NCI-H1417 treated with DMSO at 0.1 percent for 48 hours (cell line): ENCODE measurements at places on chromosomes 7 and 10.

GRCh38 chr7:102063690-102064180 is 222.9 kb upstream of the SH2B2 start:
- DNase-seq: no peak

DNA sequence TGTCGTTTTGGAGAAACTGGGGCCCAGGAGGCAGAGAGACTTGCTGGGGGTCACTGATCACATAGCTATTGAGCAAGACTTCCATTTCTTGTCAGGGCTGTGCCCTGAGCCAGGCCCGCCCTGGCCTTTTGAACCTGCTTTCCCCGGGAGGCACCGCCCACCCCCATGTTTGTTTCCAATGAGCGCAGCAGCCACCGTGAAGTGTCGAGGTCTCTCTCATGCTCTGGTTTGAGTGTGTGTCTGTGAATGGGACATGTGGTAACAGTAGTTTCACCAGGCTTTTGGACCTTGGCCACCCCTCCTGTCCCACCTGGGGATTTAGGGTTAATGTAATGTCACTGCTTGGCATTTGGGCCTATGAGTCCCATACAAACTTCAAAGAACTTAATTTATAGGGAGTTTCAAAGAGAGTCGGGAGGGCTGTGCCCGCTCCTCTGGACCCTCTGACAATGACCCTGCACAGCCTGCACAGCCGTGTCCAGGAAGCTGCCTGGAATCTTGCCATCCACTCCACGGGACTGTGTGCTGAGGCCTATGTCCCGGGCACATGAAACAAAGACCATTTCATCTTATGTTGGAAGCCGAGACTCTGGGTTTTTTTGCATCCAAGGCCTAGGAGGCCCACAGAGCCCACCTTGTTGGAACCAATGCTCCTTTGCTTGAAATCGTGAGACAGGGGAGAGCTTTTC is 6.3 kb downstream of the PRF1 start:
- no peak for DNase-seq

- no peak for DNase-seq
These were observed 130.3 kb downstream of the ATE1 start for GRCh38 chr10:121797490-121797889.

DNA sequence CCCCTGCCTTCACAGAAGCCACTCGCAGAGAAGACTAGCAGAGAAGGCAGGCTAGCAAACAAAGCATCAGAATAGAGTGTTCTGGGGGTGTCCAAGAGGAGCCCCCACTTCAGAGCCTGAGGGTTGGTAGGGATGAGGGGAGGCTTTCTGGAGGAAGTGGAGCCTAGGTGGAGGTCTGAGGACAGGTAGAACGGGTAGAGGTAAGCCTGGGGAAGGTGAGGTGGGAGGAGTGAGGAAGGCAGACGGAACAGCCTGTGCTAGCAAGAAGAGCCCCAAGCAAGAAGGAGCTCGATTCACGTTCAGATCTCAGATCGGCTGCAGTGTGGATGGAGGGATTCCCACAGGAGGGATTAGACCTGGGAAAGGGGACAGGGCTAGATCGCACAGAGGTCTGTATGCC is 66.0 kb upstream of the DUSP5 start:
- no peak for DNase-seq

DNA sequence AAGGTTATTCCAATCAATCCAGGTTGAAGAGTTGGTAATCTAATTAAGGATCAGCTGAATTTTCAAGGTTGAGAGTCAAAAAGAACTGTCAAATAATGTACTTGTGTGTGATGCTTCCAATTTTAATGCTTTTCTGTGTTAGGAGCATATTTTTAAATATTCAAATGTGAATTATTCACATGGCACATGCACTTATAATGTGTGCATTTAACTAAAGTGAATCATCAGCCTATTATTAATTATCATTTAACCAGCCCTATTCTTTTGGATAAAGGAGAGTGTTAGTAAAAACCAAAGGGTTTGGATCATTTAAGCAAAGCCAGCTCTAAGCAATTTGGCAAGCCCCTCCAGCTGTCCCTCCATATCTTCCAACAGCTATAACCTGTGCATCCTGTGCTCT is 11.2 kb downstream of the LGI1 start:
- DNase-seq: no peak

DNA sequence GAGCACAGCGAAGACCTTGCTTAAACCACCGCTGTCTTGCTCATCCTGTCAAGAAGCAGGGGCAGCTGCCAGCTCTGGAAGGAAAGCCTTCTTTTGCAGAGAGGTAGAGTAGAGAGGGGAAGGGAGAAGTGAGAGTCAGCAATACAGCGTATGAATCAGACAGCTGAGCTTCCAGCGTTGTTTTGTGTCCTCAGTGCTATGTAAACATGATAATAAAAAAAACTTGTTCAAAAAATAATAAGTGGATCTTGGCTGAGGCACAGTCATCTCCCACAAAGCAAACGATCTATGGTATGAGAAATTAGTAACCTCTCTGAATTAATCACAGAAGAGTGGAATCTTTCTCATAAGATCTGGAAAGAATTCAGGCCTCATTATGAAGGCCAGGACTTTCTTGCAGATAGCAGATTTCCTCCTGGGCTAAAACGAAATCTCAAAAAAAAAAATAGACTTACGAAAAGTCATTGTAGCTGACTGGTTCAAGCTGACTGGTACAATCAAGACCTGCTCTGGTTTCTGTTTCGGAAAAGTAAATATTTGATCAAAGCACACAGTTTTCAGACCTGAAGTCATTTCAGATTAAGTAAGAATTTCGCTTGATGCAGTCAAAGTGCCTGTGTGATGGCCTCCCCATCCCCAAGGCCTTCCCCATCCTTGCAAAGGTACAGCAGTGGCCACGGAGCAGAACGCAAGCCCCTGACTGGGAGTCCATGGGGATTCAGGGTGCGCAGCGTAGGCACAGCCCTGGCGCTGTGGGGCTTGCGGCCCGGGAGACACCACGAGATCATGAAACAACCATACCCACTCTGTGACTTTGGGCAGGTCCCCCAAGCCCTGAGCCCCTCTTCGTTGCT is 29.4 kb downstream of the CHST15 start:
- DNase-seq: no peak

DNA sequence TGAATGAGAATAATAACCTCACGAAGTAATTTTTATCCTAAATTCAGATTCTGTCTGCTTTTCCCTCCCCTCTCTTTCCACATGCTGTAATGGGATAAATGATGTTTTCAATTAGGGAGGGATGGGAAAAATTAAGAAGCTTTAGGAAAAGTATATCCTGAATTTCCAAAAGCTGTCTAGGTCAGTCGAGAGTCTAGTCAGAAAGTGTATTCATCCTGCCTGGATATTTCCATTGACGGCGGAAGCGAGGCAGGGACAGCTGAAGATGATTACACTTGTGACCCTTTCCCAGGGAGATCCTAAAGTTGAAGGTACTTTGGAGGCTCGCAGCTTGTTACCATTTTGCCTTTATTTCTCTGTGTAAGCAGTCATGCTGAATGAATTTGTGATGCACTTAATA is 204.1 kb downstream of the ZNF365 start:
- no peak for DNase-seq

DNA sequence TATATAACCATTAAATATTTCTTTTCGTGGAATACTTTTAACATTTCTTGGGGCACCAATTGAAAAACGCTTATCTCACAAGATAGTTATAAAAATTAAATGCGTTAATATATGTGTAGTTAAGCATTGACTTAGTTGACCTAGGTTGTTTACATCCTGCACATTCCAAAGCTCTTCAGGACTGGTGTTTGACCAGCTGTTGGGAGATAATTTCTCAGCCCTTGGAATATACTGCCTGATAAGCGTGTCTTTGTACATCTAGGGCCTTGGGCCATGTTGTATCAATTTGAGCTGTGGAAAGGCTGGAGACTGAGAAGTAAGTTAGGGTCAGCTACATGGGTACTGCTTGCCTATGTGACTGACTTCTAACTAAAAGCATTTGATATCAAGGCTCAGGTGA is 90.0 kb upstream of the AOAH start:
- no peak for DNase-seq
